ENCODE measurements at places on chromosomes 5 and 9.

- H3K27me3 ChIP-seq = no peaks in the 10 kb centered on the region
- peaks cover 29% of the 10 kb centered on the region for H3K36me3 ChIP-seq
- peaks cover 5% of the 10 kb centered on the region for H3K4me1 ChIP-seq
- H3K4me3 ChIP-seq = no peak overlapping the region
- no peak overlapping the region for H3K27ac ChIP-seq
These were observed 33.8 kb upstream of the ANXA2R start for GRCh38 chr5:43073597-43074546.

GRCh38 chr5:83450183-83450966 is 21.2 kb upstream of the VCAN start:
- no peak for DNase-seq
- H3K36me3 ChIP-seq = no peaks in the 10 kb centered on the region
- peaks cover 4% of the 10 kb centered on the region for H3K27me3 ChIP-seq
- H3K27ac ChIP-seq = no peak overlapping the region

DNA sequence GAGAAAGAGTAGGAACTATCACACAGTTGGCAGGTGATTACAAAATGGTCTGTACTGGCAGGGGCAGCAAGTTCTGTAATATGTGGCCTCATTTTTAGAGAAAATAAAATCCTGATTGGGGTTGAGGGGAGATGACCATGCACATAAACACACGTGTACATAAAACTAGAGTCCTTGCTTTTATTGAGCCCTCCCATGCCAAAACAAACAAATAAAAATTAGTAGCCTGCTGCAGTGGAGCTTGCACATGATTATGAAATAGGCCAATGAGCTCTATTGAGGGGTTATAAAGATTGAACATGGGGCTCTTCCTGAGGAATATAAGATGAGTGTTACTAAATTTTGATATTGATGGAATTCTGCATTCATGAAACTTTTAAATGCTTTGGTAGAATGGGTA is 248.4 kb downstream of the ELAVL2 start:
- H3K4me3 ChIP-seq = no peak overlapping the region
- H3K36me3 ChIP-seq = no peaks in the 10 kb centered on the region
- no peak for DNase-seq

DNA sequence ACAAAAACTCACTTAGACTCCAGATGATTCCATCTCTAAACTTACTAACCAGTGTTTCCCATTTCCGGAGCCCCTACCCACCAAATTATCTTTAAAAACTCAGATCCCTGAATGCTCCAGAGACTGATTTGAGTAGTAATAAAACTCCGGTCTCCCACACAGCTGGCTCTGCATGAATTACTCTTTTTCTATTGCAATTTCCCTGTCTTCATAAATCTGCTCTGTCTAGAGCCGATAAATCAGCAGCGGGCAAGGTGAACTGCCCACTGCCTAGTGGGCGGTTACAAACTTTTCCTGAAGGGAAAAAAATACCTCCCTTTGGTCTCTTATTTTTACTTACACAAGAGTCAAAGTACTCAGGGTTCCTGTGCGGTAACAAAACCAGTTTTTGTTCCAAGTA is 624.4 kb upstream of the RORB start:
- H3K27me3 ChIP-seq = no peaks in the 10 kb centered on the region
- H3K4me3 ChIP-seq = no peak overlapping the region
- no peaks in the 10 kb centered on the region for H3K36me3 ChIP-seq
- no peak for DNase-seq
- no peaks in the 10 kb centered on the region for H3K4me1 ChIP-seq

GRCh38 chr9:88259001-88259400 is 120.7 kb upstream of the SPATA31C2 start:
- no peak overlapping the region for H3K27ac ChIP-seq
- no peaks in the 10 kb centered on the region for H3K4me1 ChIP-seq
- H3K4me3 ChIP-seq = no peak overlapping the region
- DNase-seq = no peak
- no peaks in the 10 kb centered on the region for H3K36me3 ChIP-seq
- H3K27me3 ChIP-seq = no peaks in the 10 kb centered on the region

DNA sequence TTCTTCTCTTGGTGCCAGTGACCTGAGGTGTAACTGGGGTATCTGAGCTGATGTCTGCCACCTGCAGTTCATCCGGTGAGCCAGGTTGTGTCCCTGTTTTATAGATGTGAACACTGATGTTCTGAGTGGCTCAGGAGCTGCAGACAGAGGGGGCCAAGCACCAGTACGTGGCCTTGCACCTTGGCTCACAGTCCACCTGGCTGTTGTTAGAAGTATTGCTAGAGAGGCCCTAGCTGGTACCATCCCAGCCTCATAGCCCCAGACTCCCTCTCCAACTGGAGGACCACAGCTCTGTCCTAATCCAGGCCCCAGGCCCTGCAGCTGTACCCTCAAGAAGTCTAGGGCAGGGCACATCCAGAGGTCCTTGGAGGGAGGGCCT is 16.2 kb downstream of the PHF2 start:
- no peaks in the 10 kb centered on the region for H3K27me3 ChIP-seq
- peaks cover 13% of the 10 kb centered on the region for H3K4me1 ChIP-seq
- no peak overlapping the region for H3K27ac ChIP-seq

- no peaks in the 10 kb centered on the region for H3K27me3 ChIP-seq
- H3K4me3 ChIP-seq = no peak overlapping the region
- no peak for DNase-seq
- no peaks in the 10 kb centered on the region for H3K36me3 ChIP-seq
- no peaks in the 10 kb centered on the region for H3K4me1 ChIP-seq
- H3K27ac ChIP-seq = no peak overlapping the region
These were observed 173.6 kb downstream of the ISL1 start for GRCh38 chr5:51556833-51557232.

All from B cell (primary cell).